DMS 273 treated with DMSO at 0.1 percent for 48 hours (cell line): ENCODE measurements at places on chromosomes 5 and 9.

DNA sequence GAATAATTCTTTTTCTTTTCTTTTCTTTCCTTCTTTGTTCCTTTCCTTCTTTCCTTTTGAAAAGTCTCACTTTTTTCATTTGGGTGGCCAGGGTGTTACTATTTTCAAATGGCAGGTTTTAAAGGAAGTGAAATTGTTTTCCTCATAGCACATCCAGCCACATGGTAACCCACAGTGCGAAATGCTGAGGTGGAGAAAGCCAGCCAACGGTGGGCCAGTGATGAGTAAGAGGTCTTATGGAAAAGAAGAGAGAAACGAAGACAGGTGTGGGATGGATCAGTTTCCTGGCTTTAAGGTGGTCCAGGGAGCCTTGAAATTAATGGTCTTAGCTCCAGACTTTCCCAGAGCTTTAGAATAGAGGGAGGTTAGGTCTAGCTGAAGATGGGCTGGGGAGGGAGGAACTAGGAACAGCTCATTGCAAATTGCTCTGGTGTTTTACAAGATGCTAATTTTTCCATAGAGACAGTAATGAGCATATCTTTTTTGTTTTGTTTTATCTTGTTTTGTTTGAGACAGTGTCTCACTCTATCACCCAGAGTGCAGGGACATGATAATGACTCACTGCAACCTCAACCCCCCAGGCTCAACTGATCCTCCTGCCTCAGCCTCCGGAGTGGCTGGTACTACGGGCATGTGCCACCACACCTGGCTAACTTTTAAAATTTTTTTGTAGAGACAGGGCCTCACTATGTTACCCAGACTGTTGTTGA, 17.8 kb downstream of the ITK start:
- DNase-seq = no peak

- no peak for DNase-seq
Measured at GRCh38 chr9:5453673-5454072, 3.3 kb downstream of the CD274 start.

GRCh38 chr5:14172149-14172795, 29.1 kb downstream of the TRIO start:
- no peak for DNase-seq

DNA sequence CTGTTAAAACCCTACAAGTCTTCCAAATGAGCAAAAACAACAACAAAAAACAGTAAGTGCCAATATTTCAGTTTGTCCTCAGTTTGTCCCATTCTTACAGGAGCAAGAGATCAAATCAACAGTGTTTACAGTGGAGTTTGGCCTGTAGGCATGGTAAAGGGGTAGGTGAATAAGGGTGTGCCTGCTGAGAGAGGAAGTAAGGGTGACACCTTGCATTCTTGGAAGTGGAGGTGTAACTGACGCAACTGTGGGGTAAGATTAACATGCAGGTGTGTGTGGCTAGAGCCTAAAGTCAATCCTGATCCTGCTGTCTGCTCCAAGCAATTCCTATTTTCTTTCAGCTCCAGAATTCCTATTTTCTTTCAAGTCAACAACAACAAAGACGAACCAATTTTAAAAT, 43.4 kb downstream of the PFDN1 start:
- DNase-seq = no peak

DNA sequence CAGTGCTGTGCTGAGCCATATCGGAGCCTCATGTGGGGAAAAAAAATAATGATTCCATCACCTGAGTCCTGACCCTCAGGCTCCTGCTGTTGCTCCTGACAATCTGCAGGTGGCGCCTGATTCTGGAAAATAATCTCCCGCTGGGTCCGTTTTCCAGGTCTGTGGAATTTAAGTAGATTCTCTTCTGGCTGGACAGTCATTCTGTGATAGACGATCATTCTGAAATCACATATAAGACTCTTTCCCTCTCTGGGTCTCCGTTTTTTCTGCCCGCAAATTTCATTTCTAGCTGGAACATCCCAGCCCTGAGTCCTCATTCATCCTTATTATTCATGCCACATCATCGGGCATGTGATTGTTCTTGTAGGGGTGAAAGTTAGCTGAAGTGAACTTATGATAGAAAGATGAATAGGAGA, 22.1 kb upstream of the STXBP1 start:
- DNase-seq = peak; percentile 20

DNA sequence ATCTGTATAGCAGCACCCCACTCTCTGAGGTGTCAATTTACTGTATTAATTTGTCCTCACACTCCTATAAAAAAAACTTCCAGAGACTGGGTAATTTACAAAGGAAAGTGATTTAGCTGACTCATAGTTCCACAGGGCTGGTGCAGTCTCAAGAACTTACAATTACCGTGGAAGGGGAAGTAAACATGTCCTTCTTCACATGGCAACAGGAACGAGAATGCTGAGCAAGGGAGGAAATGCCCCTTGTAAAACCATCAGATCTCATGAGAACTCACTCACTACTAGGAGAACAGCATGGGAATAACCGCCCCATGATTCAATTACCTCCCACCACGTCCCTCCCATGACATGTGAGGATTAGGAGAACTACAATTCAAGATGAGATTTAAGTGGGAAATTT, 602.6 kb downstream of the MTRR start:
- no peak for DNase-seq

DNA sequence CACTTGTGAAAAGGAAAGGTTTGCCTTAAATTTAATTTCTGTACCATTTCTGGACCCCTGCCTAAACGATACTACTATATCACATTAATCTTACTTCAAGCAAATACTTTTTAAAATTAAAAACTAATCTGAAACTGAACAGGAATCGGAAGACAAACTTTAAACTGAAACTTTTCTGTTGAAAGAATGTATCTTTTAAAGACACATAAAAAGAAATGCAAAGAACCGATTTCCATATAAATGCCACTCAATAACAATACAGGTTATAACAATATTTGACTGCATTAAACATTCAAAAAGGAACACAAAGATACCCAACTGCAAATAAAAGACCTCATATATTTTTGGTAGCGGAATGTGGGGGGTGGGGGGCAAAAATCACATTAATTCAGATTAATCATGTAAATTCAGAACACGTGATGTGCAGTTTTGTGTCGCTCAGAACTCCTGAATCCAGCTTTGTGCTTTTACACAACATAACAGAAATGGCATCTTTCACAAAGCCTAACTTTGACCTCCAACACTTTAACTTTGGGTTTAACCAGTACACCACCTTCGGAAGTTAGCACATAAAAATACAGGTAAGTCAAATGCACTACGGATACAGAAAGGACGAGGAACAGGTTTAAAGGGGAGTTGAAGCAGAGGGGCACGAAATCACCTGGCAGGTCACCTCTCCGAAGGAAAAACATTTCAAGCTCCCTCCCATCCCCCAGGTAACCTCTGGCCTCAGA, 925 bp downstream of the LIFR start:
- no peak for DNase-seq

GRCh38 chr5:81971712-81972491, at the start of gene ATG10:
TSS of gene ATG10 (plus strand) at chr5:81972023. CDS start at chr5:81987571, 15,548 bp downstream.
- DNase-seq = peak; percentile 75

- DNase-seq = no peak
Measured at GRCh38 chr9:130150779-130151382, 21.3 kb upstream of the NCS1 start.

DNA sequence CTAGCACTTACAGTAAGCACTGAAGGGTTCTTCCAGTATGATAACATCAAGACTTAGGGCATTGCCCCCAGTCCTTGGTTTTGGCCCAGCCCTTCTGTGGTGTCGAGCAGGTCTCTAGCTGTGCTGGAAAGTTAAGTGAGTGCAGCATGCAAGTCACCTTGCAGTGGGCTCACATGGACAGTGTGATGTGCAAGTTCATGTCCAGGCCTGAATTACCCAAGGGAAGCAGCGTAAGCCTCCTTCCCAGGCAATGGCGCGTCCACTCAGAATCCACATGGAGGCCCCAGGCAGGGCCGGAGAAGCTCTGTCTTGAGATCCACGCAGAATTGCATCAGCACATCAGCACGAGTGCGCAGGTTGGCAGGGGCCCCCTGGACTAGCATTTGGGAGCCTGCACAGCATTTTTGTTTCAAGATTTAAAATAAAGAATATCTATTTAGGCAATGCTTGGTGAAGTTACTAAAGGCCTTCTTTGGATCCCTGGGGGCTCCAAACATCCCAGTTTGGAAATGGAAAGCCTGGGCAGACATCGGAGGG, 108.4 kb upstream of the ALDH1B1 start:
- no peak for DNase-seq

GRCh38 chr9:113449376-113449775, 14.2 kb upstream of the RGS3 start:
- DNase-seq = no peak

GRCh38 chr5:172370648-172371545, 83.4 kb downstream of the SH3PXD2B start:
- DNase-seq = no peak

GRCh38 chr5:159121061-159121460, 21.3 kb upstream of the EBF1 start:
- DNase-seq = no peak

- no peak for DNase-seq
Measured at GRCh38 chr5:111742177-111742994, 14.6 kb downstream of the NREP start.

DNA sequence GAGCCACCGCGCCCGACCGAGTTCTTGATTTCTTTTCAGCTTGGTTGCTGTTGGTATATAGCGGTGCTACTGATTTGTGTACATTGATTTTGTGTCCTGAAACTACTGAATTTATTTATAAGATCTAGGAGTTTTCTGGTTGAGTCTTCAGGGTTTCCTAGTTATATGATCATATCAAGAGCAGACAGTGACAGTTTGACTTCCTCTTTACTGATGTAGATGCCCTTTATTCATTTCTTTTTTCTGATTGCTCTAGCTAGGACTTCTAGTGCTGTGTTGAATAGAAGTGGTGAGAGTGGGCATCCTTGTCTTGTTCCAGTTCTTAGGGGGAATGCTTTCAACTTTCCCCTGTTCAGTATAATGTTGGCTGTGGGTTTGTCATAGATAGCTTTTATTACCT, 17.4 kb upstream of the LRRC19 start:
- DNase-seq = no peak

- DNase-seq = no peak
Measured at GRCh38 chr5:9932770-9933169, 302.6 kb upstream of the TAS2R1 start.

DNA sequence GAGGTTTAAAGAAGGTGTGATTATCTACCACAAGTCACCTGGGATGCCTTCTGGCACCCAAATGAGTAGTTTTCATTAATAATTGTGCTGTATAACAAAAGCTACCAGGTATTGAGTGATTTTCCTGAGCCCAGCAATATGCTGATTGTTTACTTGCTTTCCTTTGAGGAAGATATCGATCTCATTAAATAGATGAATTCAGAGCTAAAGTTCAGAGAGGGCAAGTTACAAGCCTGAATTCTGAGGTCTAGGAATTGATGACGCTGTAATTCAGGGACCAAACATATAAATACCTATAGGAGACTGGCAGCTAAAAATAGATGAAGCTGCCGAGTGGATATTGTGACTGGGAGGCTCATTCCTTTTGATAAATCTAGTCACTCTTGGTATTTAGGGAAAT, 1.1 kb downstream of the ERCC6L2 start:
- DNase-seq = no peak

GRCh38 chr5:161261668-161262323, 284.7 kb downstream of the GABRB2 start:
- no peak for DNase-seq

DNA sequence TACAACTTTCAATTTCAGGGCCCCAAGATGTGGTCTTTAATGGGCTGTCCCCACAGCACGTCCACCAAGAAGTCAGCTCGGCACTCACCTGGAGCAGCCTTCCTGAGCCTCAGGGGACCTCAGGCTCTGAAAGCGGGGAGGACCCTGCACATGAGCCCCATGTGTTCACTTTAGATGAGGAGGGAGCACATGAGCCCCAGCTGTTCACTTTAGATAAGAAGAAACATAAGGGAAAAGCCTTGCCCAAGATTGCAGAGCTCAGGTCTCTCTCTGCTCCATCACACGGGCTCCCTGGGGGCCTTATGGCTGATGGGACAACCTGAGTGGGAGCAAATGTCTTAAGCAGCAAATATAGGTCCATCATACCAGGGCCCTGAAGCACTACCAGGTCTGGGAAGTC, 56.4 kb downstream of the NIPSNAP3B start:
- DNase-seq = no peak

- DNase-seq = no peak
Measured at GRCh38 chr5:96293966-96294883, 138.8 kb downstream of the PCSK1 start.

DNA sequence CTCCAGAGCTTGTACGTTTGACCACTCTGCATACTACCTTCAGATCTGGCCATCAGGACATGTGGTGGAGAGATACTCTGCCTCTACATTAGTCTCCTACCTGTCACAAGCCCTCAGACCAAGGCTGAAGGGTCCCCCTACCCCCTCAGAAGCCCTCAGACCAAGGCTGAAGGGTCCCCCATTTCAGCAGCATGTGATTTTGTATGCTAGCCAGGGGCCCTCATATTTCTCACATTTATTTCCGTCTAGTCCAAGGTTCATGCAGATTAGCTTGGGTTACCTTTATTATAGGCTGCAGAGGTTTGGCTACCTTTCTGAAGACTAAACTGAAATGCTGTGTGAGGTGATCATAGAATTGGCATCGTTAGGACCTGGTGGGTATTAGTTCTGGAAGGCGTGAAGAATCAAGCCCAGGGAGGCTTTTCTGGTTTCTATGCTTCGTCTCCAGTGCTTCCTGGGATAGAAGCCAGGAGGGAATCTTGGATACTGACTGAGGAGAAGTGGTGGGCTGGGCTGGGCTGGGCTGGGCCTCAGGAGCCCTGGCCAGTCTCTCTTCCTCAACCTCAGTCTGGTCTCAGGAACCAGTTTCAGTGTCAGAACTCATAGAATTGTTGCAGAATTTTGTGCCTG, 2.8 kb downstream of the SMIM32 start:
- DNase-seq = no peak

DNA sequence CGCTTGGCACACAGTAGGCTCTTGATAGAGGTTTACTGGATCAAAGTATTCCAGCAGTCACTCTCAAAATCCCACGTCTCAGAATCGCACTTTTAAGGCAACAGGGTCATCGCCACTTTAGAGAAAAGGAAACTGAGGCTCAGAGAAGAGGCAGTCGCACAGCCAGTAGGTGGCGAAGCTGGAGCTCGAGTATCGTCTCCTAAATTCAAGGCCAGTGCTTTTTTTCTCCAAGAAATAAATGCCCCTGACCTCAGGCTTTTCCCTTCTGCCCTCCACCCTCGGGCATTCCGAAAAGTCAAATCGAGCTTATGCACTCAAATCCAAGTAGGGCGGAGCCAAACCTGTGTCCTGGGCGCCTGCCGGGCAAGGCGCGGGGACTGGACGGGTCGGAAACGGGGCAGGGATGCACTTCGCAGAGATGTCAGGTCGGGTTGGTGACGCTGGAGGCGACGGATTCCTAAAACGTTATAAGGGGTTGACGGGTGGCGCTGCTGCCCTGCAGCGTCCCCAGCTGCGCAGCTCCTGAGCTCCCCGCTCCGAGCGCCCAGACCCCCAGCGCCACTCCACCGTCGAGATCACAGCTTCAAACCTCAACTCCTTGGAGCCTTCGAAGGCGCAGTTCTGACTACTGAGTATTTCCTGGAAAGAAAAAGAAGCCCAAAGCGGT, 4.7 kb upstream of the FOXB2 start:
- DNase-seq = no peak

- DNase-seq = no peak
Measured at GRCh38 chr5:107764976-107765804, 94.5 kb upstream of the EFNA5 start.
